ENCODE measurements at places on chromosomes 12 and 14.

DNA sequence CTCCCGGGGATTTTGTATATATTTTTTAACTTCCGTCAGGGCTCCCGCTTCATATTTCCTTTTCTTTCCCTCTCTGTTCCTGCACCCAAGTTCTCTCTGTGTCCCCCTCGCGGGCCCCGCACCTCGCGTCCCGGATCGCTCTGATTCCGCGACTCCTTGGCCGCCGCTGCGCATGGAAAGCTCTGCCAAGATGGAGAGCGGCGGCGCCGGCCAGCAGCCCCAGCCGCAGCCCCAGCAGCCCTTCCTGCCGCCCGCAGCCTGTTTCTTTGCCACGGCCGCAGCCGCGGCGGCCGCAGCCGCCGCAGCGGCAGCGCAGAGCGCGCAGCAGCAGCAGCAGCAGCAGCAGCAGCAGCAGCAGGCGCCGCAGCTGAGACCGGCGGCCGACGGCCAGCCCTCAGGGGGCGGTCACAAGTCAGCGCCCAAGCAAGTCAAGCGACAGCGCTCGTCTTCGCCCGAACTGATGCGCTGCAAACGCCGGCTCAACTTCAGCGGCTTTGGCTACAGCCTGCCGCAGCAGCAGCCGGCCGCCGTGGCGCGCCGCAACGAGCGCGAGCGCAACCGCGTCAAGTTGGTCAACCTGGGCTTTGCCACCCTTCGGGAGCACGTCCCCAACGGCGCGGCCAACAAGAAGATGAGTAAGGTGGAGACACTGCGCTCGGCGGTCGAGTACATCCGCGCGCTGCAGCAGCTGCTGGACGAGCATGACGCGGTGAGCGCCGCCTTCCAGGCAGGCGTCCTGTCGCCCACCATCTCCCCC, 777 bp downstream of the ASCL1 start:
- DNase-seq = no peak

DNA sequence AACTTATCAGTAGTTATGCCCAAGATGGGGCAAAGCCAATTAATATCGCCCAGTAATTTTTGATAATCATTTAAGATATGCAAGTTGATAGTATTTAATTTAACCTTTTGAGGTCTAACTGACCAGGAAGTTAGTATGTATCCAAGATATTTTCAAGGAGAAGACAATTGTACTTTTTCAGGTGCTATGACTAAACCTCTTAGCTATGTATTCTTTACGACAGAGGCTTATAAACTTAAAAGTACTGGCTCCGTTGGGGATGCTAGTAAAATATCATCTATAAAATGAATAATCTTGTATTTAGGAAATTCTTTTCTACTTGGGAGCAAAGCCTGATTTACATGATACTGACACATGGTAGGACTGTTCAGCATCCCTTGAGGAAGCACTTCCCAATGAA, 40.3 kb downstream of the TMTC3 start:
- DNase-seq = no peak

GRCh38 chr14:37597538-37597913, 2.1 kb downstream of the TTC6 start:
- no peak for DNase-seq

GRCh38 chr14:72516936-72517700, 376.8 kb downstream of the DPF3 start:
- DNase-seq = peak; percentile 50

GRCh38 chr14:68104518-68104917, 284.9 kb downstream of the RAD51B start:
- DNase-seq = no peak

DNA sequence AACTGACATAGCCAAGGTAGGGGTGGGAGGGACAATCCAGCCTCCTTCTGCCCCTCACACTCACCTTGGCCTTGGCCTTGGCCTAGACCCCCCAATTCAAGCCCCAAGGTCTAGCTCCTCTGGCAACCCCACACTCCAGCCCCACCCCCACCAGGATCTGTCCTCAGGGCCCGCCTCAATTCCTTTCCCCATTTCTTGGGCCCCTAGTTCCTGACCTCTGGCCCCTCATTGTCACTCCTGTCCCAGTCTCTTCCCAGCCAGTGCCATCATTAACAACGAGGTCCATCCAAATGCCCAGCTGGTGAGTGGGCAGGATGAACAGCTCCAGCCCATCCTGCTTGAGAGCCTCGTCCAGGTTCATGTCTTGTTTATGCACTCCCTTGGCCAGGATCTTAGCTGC, 6.8 kb upstream of the GDF11 start:
- DNase-seq = no peak

DNA sequence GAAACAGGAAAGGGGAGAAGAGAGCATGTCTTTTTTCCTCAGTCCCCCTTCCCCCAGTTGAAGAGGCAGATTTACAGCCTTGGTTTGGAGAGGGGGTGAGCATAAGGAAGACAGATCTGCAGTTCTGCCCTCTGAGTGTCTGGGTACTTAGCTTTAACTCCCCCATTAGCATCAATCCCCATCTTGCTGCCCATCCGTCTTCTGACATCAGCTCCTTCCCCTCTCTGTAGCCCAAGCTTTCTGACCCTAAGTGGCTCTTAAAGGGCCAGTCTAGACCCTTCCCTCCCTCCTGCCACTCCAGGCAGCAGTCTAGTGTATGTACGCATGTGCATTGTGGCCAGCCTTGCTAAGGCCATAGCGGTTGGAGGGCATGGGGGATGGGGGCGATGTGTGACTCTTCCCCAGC, 7.3 kb downstream of the GPR84 start:
- no peak for DNase-seq

DNA sequence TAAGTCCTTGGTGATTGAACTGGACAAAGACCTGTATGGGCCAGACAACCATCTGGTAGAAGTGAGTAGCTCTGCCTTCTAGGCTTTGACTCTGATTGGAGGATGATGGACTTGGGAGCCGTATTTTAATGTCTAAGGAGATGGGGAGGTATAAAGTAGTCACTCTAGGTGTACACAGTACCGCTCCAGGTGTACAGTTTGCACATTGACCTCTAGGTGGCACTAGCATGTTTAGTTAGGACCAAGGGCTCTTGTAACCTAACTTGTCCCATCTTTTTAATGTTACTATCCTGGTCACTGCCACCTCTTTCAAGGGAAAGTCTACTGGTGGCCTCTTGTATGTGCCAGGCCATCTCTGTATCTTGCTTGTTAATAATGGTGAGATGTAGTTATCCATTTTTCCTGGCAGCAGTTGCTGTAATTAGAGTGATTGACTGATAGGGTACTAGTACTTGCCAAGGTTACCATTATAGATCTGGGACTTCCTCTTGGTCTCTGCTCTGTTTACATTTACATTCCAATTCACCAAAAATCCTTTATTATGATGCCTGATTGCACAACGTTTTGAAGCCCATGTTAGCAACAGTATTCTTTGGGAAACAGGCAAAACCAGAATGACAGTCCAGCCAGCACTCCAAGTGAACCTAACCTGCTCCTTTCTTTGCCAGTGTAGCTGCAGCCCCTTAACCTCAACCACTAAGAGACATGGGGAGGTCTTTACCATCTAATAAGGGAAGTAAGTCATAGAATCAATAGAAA, 3.6 kb downstream of the SMARCD1 start:
- no peak for DNase-seq

- no peak for DNase-seq
Measured at GRCh38 chr14:69483765-69484443, 624 bp upstream of the PLEKHD1 start.

- peak; percentile 5 for DNase-seq
Measured at GRCh38 chr12:104201238-104202001, 14.2 kb upstream of the TXNRD1 start.

GRCh38 chr12:67364228-67364627, 95.1 kb downstream of the CAND1 start:
- DNase-seq = no peak

- DNase-seq = no peak
Measured at GRCh38 chr14:103157969-103158368, 34.7 kb downstream of the TNFAIP2 start.

DNA sequence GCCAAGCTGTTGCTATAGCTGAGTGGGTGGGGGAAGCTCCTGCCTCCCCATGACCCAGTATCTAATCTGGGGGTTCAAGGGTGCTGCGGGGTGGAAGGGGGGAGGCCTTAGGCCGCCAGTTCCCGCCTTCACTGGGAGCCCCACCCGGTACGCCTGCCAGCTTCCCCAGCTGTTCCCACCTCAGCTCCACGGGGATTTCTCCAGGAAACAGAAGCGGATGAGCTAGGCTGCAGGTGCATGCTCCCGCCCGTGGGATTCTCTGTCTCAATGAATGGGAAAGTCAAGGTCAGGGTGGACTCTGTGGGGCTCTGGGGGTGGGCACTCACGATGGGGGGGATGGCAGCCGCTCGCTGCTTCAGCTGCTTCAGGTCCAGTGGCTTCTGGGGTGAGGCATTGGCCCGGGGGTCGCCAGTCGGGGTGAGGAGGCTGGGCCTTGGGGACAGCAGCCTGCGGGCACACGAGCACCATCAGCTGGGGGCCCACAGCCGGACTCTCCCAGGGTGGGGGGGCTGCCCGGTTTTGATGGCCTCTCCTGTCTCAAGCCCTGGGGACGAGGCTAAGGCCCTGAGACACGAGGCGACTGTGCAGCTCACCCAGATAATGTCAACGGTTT, 68.6 kb downstream of the RFLNA start:
- DNase-seq = no peak

DNA sequence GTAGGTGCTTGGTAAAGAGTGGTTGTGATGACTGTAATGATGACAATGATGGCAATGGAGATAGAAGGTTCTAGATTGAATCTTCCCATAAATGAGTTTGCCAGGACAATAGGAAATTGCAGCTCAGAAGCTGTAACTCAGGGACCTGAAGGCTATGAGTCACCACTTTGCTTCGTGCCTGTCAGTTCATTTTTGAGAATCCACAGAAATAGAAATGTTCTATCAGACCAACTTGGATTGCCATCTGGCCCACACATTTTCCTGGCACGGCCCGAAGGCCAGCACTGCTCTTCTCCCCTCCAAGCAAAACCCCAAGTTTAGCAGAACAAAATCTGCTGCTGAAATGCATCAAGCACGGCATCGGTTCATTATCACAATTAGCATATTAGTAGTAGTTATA, 1127.0 kb downstream of the BCL11B start:
- no peak for DNase-seq

DNA sequence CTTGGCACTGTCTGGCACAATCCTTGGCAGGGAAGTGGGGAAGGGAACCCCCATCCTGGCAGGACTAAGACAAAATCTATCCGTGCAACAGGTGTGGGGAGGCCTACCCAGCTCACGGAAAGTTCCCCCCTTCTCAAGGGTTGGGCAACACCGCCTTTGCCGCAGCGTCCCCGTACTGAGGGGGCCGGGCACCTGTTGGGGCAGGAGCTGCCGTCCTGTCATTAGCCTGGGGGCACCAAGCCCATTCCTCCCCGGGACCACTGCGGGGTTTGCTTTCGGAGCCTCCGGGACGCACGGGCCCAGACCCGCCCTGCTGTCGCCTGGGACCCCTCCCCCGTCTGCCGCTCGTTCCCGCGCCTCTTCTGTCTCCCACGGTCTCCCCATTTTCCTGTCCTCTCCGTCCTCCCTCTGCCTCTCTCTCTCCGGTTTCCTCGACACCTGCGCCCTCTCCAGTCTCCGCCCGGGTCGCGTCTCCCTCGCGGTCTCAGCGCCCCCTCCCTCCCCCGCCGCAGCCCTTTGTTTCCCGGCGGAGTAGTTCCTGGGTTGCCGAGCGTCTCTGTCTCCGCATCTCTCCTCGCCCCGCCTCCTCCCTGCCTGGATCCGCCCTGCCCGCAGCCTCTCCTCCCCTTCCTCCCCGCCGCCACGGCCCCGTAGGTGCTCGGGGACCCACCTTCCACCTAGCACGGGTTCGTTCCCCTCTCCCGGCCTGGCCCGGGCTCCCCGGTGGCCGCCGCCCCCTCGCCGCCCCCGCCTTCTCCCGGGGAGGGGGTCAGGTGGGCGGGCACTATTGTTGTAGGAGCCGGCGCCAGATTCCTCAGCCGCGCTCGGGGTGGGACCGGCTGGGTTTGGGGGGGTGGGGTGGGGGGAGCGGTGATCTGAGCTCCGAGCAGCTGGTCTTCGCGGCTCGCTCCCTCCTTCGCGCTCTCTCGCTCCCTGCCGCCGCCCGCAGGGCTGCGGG, at the start of gene CACNB3:
TSS of gene CACNB3 (plus strand) at position 624 of the 958 bp plus-strand sequence. CDS start 434 bp downstream, outside the sequence.
- peak; percentile 56 for DNase-seq

- DNase-seq = no peak
Measured at GRCh38 chr14:84410344-84410743, 1119.6 kb upstream of the FLRT2 start.

DNA sequence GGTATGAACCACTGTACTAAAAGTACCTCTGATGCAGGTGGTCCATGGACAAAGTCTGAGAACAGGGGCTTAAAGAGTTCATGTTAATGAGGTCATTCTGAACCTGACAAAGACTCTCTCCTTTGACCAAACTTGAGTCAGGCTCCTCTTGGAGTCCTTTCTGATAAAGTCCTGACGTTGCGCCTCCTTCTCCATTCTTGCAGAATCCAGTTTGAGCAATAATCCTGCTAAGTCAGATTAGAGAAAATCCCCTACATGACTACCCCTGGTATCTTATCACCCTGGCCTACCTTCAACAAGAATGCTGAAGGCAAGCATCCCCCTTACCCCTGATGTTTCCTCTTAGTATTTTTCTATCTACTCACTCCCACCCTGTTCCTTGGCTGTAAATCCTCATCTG, 46.0 kb upstream of the ISM2 start:
- DNase-seq = no peak
